ENCODE measurements at places on chromosomes 1 and 21.

- no peak for DNase-seq
These were observed 34.8 kb upstream of the MYSM1 start for GRCh38 chr1:58734630-58735029.

DNA sequence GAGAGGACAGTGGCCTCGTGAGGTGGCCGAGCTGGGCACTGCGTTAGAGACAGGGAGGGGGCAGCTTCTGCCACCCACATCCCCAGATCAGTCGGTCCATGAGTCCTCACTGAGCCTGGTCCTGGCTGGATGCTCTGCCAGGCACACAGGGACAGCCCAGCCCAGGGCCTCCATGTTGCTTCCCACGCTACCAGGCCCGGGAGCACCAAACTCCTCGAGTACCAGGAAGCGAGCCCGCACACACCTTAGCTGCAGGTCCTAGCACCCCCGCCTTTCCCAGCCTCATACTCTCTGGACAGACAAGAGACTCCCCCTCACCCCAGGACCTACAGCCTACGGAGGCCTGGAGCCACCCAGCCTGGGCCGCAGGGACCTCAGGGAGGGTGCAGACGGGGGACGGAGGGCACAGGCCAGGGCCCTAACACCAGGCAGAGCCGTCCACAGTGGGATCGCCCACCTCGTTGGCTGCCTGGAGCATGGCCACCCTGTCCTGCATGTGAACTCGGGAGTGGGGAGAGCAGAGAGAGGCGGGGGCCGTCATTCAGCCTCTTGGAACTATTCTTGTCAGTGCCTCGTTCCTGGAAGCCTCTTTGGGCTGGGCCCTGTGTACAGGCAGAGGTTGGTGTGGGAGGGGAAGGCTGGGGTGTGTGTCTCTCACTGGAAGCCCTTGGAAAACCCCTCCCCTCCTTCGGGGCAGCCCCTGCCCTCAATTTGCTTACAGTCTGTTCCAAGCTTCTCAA, 90.9 kb upstream of the RUNX3 start:
- DNase-seq, result no peak

DNA sequence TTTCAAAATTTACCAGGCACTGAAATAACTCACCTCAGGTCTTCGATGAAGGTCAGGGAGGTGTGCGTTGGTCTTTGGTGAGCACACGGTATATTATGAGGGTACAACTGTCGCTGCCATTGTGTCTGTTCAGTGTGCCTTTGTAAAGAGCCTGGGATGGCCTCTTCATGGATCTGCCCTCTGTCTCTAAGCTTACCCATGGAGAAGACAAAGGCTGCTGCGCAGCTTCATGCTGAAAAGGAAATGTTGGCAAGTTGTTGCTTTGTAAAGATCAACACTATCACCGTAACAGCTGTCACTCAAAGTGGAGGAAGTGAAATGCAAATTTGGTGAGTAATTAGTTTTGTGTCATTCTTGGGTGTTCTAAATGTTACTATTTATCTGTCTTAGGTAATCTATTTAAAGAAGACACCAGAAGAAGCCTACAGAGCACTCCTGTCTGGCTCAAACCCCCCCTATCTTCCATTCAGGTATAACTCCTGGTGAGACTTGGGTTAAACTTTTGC, 71.6 kb downstream of the CDC14A start:
- DNase-seq, result no peak

- no peak for DNase-seq
These were observed 24.6 kb upstream of the CASQ2 start for GRCh38 chr1:115793162-115793561.

- peak; percentile 83 for DNase-seq
These were observed 2.2 kb downstream of the TCEA3 start for GRCh38 chr1:23422241-23422877.

GRCh38 chr1:68301471-68302001, 69.2 kb upstream of the WLS start:
- DNase-seq, result no peak

GRCh38 chr1:179137617-179138255, 55.9 kb downstream of the TOR3A start:
- no peak for DNase-seq

- no peak for DNase-seq
These were observed 211.0 kb upstream of the DMRTA2 start for GRCh38 chr1:50634251-50634650.

DNA sequence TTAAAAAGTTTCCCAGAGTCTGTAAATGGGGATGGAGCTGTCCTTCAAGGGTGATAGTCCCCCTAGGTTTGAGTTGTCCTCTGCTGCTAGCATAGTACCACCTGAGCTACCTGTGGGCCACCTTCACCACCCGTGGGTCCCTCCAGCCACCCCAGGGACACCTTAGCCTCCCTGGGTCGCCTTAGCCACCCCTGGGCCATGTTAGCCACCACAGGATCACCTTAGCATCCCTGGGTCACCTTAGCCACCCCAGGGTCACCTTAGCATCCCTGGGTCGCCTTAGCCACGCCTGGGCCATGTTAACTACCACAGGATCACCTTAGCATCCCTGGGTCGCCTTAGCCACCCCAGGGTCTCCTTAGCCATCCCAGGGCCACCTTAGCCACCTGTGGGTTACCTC, 67.1 kb downstream of the ADARB1 start:
- no peak for DNase-seq

DNA sequence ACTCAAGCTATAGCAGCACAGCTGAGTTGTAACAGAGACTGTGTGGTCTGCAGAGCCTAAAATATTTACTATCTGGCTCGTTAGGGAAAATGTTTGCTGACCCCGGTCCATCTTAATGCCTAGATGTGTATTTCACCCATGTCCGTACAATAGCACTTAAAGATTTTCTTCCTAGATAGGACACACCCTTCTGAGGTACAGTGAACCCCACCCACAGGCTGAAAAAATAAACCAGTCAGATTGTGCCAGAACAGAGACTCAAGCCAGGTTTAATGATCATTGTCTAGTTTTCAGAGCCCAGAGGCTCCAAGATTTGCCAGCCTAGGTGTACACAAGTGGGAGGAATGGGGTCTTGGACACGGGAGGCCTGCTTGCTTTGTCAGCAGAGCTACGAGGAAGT, 5.6 kb downstream of the AMIGO1 start:
- no peak for DNase-seq

GRCh38 chr1:168801032-168801745, 72.2 kb upstream of the DPT start:
- DNase-seq, result no peak

GRCh38 chr1:53349968-53350852, 22.3 kb upstream of the LRP8 start:
- no peak for DNase-seq

DNA sequence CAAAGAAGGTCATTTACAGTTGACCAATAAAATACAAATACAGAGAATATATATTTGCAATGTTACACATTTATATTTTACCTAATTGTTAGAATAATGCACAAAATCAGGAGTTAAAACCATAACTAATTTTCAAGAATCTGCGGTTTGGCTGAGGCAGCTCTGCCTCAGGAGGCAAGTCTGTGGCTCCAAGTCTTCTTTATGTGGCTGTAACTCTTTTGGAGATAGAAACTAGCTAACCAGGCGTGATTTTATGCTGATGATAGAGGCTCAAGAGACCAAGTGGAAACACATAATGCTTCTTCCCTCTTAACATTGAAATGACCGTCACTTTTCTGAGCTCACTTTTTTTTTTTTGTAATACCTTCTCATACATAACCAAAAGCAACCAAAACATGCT, 744.7 kb upstream of the CXADR start:
- DNase-seq, result no peak

DNA sequence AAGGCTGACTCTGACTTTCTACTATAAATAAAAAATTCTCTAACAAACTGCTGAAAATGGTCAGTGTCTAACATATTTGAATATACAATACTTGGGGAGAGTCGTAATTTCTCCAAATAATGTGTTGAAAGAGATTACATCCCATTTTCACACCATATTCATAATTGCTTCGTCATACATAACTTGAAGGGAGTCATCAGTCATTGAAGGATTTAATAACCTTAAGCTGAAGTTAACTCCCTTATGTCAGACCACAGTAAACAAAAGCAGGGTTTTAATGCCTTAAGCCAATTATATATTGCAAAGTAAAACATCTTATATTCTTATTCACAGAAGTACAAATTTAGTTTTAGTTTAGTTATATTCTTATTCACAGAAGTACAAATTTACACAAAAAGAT, 129.9 kb downstream of the RERE start:
- DNase-seq, result no peak

DNA sequence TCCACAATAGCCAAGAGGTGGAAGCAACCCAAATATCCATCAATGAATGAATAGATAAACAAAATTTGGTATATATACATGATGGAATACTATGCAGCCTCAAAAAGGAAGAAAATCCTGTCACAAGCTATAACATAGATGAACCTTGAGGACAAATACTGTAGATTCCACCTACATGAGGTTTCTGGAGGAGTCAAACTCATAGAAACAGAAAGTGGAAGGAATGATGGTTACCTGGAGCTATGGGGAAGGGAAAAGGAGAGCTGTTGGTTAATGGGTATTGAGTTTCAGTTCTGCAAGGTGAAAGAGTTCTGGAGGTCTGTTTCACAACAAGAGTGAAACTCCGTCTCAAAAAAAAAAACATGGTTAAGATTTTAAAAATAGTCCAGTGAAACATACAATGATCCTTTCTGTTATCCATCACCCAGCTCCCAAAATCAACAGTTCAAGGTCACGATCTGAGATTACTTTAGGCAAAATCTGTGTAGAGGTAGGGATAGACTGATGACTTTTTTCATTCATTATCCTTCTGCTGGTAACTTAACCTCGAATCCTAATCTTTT, 80.8 kb upstream of the HNRNPU start:
- no peak for DNase-seq

GRCh38 chr1:240241278-240241677, 149.6 kb downstream of the FMN2 start:
- DNase-seq, result no peak

DNA sequence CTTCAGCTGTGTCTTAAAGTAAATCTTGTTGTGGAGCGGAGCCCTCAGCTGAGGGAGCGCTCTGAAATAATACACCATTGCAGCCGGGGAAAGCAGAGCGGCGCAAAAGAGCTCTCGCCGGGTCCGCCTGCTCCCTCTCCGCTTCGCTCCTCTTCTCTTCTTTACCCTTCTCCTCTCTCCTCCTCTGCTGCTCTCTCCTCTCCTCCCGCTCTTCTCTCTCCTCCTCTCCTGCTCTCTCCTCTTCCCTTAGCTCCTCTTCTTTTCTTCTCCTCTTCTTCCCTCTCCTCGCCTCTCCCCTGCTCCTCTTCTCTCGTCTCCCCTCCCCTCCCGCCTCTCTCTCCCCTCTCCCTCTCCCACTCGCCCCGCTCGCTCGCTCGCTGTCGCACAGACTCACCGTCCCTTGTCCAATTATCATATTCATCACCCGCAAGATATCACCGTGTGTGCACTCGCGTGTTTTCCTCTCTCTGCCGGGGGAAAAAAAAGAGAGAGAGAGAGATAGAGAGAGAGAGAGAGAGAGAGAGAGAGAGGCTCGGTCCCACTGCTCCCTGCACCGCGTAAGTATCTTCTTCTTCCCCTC, at the start of gene PROX1:
Gene PROX1, plus strand, starts transcription at position 47 of the 580 bp plus-strand sequence. CDS start 8,563 bp downstream, outside the sequence.
- peak; percentile 49 for DNase-seq

DNA sequence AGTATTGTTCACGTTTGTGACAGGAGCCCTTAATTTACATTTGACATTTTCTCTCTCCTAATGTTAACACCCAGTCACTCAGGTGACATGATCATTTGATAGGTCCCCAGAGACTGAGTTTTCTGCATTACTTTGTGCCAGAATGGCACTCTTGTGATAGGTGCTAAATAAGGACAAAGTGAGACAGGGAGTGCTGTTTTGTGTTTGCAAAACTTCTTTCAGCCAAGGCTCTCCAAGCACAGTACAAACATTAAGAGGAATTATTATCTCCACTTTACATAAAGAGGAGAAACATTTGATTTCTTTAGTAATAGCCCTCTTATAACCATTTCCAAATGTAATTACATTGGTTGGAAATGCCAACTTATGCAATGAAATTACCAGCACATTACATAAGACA, 355.2 kb downstream of the NTNG1 start:
- no peak for DNase-seq

- DNase-seq, result no peak
These were observed 966.4 kb upstream of the NCAM2 start for GRCh38 chr21:20031807-20032206.

DNA sequence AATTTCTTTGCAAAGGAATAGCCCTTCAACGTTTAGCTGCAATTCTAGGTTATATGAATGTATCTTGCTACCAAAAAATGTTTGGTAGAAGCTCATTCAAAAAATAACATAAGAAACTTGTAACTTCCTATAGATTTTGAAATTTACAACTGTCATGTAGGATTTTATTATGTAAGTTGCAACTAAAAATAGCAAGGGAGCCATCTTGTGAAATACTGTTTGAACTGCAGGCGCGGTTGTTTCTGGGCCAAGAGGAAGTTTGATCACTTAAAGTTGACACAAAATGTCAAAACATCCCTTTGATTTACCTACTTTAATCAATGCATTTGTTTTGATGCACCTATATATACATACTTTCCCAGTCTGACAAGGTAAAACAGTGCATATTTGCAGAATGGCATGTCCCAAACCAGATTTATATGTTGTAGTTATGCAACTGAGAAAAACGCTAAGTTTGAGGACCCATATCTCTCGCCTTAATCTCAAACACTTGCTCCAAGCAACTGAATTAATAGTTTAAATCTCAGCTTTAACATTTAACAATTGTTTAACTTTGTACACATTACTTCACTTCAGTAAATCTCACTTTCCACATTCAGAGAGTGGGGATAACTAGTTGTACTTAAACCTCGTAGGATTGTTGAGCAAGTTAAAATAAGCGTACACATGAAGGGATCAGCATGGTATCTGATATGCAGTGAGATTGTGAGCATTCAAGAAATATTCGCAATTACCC, 63.9 kb downstream of the KCNK2 start:
- DNase-seq, result peak; percentile 81

DNA sequence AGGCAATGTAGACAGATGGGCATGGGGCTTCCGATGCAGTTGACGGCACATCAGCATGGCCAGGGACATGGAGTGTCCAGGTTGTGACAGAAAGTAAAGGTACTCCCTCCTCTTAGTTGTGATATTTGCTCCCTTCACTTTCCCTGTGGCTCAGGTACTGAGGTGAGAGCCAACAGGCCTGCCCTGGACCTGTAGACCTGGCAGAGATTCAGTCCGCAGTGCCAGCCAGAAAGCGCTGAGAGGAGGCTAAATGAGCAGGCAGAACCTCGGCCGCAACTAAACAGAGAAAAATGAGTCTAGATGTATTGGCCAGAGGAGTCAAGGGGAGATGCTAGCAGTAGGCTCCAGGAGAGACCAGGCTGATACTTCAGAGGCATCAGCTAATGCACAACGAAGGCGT, 22.6 kb upstream of the KCNK2 start:
- no peak for DNase-seq

DNA sequence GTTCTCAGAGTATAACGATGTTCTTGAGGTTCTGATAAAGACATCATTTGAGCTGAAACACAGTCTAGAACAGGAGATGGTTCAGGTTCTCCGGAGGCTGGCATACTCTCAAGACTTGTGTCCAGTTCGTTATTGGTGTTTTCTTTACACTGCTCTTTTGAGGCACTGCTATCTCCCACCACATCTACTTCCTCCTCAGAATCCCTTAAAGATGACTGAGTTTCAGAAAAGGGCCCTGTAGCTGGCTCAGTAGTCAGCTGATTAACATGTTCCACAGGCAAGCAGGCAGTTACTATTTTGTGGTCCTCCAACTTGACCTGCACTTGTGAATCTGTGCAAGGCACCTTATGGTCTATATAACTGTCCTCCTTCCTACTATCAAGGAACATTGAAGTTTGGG, 50.2 kb downstream of the ZZZ3 start:
- DNase-seq, result peak; percentile 13

GRCh38 chr1:226549094-226549936, 751 bp downstream of the STUM start:
- DNase-seq, result peak; percentile 35
